Stimulated activated CD8-positive, alpha-beta memory T cell treated with anti-CD3 and anti-CD28 coated beads, Interleukin-2, amount 100 ng/mL, for 1 hour (primary cell): ENCODE measurements at places on chromosomes 7 and 10.
A peak's percentile ranks its signal among the peaks of the same experiment; 100 is the strongest.

- DNase-seq = no peak
These were observed 408.6 kb upstream of the GALNT17 start for GRCh38 chr7:70723339-70723738.

DNA sequence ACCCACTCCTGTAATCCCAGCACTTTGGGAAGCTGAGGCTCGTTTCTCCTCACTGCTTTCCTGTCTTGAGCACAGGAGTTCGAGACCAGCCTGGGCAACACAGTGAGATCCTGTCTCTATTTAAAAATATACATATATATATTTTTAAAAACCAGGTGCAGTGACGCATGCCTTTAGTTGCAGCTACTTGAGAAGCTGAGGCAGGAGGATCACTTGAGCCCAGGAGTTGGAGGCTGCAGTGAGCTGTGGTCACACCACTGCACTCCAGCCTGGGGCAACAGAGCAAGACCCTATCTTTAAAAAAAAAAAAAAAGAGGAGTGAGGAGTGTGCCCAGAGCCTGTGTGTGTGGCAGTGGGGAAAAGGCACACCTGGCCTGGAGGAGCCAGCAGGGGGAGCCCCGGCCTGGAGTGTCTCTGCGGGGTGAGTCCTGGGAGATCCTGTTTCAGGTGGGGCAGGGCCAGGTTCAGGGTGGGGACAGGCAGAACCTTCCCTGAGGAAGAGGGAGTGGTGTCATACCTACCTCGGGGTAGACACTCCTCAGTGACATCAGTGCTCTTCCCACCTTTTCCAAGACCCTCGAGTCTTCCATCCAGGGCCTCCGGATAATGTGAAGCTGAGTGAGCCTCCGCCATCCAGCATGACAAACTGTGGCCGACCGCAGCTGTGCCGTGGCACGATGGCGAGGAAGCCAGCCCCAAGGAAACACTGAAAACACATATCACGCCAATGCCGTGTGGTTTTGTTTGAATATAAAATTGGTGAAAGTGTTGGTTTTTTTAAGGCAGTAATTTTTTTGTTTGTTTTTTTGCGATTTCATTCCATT lies 9.0 kb upstream of the ARPC1B start:
- peak; percentile 53 for DNase-seq

DNA sequence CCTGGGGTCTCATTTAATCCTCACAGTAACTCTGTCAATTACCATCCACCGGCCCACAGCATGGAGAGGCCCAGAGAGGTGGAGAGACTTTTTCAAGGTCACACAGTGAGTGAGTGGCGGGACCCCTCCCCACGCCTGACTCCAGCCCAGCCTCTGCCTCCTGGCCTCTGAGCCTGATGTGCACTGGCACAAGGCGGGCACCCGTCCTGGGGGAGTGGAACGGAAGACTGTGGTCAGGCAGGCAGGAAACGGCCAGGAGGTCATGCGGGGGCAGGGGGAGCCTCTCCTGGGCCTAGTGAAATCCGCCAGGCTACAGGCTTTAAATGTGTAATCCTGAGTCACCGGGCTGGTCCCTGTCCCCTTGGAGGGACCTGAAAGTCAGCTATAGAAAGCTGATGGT lies 32.2 kb downstream of the ZCCHC24 start:
- no peak for DNase-seq

- DNase-seq = no peak
These were observed 143.0 kb downstream of the BUB3 start for GRCh38 chr10:123297175-123297574.

GRCh38 chr10:49254556-49255318 lies 44.2 kb upstream of the C10orf71 start:
- DNase-seq = peak; percentile 26

- DNase-seq = no peak
These were observed 118.2 kb downstream of the ZNF248 start for GRCh38 chr10:37739181-37739580.

DNA sequence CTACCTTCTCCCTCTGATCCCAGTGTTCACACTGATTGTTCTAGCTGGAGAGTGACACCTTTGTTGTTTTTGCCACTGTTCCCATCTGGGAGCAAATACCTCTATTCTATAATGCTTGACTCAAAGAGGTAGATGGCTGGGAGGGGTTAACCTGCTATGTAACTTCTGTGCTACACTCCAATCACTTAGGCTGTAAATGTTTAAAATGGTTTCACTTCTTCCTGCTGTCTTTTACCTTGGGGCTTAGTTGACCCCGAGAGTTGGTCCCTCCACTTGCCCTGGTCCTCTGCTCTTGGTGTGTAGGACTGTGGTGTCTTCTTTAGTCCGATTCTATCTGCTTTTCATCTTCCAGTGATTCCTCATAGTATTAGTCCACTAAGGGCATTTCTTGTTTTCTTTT lies 22.3 kb downstream of the KLHDC10 start:
- DNase-seq = no peak

- no peak for DNase-seq
These were observed 13.1 kb upstream of the LIPF start for GRCh38 chr10:88651101-88651551.
